ENCODE measurements at places on chromosomes 6 and 20. TPM values are rescaled to one million over a fixed set of nuclear protein-coding genes. Genes with fewer than 3 reads are reported as not detected.

RPRD1B gene
- total RNA-seq, result 12.7 TPM

NOTCH4 gene
- 0.96 TPM for total RNA-seq

RBM24 gene
- total RNA-seq, result 2.3 TPM

PSMB1 gene
- 437 TPM for total RNA-seq

CNKSR3 gene
- 8.7 TPM for total RNA-seq

HCK gene
- total RNA-seq, result 0.76 TPM

WFDC5 gene
- not detected for total RNA-seq

MBOAT1 gene
- 23.6 TPM for total RNA-seq

- no peak for DNase-seq
Observed at GRCh38 chr6:138371720-138372119, 6.0 kb upstream of the SMIM28 start.

DNA sequence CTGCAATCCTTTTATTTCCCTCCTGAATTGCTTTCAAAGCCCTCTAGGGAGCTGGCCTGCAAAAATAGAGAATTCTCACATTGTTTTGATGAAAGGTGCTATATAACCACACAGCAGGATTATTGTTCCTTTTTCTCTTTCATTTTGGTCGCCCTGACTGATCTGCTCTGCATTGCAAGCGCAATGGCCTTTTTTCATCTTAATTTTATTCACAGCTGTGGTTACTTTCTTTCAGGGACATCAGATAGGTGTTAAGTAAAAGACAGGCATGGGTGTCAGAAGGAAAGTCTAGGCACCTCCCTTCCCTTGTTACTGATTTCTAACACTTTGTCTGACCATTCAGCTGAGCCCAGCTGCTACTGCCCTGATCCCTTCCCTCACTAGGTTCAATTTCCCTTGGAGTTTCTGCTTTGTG lies 850.5 kb upstream of the MAP3K7 start:
- peak; percentile 11 for DNase-seq

DNA sequence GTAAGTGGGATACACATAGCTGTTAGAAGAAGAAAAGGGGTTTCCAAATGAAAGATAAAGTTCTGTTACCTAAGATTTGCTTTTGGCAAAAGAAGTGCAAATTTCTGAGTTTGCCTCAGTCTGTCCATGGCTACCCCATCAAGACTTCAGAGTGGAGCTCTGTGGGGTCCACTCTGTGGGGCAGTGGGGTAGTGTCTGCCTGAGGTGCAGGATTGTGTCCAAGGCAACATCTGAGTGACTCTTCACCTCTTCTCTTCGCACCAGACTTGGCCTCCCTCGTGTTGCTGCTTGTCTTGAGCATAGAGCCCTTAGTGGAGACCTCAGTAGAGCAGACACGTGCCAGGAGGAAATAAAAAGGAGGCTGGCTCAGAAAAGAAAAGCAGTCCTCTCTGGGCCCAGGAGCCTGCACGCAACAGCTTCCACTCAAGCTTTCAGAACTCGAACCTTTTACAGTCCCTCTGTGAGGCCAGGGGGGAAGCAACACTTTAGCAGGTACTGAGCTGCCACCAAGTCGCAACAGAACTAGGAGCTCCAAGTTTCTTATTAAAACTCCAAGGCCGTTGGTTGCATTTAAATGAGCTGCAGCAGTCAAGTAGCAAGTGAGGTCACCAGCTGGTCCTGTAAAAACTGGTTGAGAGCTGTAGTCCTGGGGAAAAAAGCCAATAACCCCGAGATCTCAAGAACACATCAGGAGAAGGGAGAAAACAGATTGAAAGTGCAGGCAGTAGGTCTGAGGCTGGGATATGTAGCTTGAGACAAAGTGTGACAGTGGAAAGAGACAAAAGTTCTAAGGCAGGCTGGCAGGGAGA lies 413.5 kb downstream of the CDC5L start:
- no peak for DNase-seq

DNA sequence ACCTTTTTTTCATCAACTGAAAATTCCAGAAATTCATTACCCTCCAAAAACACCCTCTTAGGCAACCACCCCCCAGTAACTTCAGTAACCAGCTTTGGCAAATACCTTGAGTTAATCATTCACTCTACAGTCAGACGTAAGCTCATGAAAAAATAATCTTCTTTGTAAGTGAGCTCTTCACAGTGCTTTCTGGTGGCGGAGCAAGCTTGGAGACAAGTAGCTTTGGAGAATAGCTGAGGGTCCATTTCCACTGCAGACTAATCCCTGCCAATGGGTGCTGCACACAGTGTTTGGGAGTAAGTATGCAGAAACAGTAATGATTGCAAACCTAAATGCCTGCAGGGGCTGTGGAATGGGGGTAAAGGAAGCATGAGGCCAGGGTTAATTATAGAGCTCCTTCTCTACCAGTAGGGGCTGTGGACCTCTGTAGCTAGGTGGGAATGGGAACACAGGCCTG lies 56.8 kb upstream of the HINT3 start:
- DNase-seq, result peak; percentile 8

GRCh38 chr6:77143659-77144447 lies 319.4 kb downstream of the HTR1B start:
- no peak for DNase-seq

DNA sequence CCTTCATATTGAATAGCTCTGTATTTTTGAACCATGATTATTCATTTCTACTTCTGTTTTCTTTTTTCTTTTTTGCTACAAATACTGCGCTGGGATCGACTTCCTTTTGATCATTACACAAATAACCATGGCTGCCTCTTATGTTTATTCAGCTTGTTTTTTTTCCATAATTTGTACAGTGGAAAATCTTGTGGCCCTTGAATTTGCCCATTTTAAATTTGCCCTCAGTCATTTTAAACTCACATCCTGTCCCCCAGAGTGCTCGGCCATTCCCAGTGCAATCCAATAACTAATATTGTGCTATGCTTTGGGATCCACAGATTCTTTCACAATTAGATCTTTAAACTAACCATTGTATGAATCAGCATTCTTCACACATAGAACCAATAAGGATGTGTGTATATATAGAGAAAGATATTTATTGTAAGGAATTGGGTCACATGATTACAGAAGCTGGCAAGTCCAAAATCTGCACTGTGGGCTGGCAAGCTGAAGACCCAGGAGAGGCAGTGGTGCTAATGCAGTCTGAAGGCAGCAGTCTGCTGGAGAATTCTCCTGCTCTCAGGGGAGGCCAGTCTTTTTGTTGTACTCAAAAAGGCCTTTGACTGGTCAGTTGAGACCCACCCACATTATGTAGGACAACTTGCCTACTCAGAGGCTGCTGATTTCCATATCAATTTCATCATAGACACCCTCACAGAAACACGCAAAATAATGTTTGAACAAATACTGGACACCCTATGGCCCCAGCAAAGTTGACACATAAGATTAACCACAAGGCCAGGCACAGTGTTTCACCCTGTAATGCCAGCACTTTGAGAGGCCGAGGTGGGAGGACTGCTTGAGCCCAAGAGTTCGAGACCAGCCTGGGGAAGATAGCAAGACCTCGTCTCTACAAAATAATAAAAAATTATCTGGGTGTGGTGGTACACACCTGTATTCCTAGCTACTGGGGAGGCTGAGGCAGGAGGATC lies 147.1 kb downstream of the MTHFD1L start:
- DNase-seq, result no peak

DNA sequence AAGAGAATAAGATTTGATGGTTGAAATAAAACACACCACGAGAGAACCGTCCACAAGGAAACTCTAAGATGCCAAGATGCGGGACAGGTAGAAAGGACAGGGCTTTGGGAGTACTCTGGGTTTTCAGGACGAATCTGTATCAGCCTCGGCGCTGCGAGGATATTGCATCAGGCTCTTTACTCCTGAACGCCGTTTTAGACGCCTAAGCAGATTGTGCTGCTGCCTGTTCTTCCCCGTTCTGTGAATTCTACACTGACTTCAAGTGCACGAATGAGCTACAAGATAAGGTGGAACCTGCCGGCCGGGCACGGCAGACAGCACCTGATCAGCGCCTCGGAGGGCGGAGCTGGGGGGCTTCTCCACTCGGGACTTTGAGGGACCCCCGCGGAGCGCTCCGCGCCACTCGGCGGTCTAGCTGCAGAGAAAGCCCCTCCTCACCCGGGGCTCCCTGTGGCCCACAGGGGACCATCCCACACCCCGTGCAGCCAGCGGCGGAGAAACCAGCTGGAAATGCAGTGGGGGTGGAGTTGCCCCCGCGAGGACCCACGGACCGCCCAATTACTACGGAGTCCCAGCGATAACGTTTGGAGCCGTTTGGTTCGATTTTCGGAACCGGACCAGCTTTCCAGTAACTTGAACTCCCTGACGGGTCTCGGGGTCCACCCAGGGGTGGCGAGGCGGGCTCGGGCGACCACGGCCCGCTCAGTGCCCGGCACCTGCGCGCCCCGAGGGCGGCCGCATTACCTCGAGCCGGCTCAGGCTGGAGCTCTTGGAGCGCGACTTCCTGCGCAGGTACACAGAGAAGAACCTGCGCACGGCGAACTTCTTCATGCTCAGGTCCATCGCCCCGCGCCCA lies 646 bp downstream of the RPS6KA2 start:
- peak; percentile 66 for DNase-seq

GRCh38 chr20:22684072-22684762 lies 99.8 kb upstream of the FOXA2 start:
- peak; percentile 74 for DNase-seq

- DNase-seq, result no peak
Observed at GRCh38 chr20:37291724-37292126, 2.3 kb downstream of the MANBAL start.

DNA sequence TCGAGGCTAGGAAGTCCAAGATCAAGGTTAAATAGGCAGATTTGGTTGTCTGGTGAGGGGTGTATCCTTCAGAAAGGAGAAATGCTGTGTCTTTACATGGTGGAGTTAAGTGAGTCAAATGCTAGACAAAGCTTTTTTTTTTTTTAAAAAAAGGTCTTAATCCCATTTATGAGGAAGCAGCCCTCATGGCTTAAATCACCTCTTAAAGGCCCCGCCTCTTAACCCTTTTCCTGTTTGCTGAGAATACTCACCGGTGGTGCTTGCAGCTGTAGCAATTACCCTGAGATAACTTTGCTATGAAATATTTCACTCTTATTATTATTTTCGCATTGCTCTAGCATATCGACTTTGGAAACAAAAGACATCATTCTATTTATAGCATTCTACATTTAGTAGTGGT lies 30.8 kb downstream of the FBXO30 start:
- DNase-seq, result no peak

DNA sequence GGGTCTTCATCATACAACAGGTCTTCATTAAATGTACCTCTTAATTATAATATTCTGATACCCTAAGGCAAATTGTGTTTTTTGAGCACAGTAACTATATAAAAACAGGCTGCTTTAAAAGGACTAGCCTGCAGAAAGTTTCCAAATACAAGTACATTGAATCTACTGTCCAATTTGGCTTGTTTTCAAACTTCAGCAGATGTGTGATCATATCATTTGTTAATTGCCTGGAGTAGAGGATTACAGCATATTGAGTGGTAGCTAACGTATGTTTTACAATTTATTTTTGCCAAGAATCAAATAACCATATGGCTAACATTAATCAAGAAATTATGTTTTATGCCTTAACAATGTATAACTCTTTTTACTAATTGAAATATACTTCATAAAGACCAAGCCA lies 12.6 kb downstream of the TINAG start:
- no peak for DNase-seq

DNA sequence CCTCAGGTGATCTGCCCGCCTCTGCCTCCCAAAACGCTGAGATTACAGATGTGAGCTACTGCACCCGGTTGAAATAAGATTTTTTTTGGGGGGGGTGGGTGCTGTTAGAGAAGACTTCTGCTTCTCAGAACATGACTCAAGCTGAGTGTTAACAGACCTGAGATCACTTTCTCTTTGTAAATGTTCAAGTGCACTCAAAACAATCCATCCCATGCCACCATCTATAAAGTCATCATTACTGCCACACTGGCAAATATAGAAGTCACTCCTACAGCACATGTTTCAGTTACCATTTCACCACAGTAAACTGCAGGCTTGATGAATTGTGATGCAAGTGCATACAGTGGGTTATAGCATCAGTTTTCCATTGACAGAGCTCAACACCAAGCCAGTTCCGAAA lies 9.0 kb downstream of the VPS16 start:
- no peak for DNase-seq

GRCh38 chr20:11350126-11351005 lies 567.3 kb upstream of the BTBD3 start:
- DNase-seq, result no peak

DNA sequence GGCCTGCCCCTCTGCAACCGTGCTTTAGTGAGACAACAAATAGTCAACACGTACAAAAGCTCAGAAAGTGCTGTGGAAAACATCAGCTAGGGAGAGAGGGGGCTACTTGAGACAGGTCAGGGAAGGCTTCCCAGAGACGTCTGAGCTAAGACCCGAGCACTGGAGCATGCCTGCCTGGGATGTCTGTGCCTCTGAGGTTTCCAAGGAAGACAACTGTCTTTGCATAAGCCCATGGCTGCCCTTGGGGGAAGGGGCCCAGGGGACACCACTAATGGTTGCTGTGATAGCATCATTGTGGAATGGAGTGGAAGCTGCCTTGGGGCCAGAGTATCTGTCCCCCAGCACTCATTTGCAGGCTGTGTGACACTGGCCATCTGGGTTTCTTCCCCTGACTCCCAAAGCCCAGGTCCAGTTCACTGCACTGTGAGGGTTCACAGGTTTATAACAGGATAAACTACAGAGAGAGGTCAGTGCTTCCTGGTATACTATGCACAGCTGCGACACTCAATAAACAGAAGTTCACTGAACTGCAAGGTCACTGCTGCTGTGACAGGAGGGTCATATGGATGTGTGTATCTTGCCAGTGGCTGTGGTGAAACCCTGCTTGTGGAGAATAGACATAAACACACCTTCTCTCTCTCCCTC lies 1.5 kb upstream of the ARFGEF2 start:
- no peak for DNase-seq

DNA sequence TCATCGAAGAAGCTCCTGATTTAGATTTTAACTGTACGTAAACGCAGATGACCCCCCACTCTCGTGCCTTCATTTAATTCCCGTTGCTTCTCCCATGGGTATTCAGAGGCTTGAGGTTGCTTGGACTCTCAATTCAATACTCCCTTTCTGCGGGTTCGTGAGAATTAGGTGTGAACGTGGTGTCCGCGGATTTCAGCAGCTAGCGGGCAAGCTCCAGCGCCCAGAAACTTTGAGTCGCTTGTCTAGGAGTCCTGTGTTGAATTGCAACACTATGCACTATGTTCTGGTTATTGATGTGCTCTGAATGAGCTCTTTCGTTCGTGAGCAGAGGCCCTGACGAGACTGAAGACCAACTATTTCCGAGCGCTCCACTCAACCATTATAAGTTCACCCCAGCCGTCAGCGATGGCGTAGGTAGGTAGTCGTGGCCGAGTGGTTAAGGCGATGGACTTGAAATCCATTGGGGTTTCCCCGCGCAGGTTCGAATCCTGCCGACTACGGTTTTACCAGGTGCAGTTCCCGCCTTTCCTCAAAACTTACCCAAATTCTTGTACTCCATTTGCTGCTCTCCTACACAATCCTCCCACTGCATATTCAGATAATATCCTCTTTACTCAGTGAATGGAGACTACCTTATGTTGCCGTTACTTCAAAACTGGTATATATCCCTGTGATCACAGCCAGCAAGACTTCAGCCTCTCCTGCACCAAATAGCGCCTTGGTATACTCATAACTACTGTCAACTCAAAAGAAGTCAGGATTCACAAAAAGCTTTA lies 72.6 kb upstream of the ZNF184 start:
- DNase-seq, result peak; percentile 46

- no peak for DNase-seq
Observed at GRCh38 chr6:71079677-71080076, 122.8 kb upstream of the B3GAT2 start.

- DNase-seq, result no peak
Observed at GRCh38 chr6:25138934-25139415, 140.2 kb upstream of the CARMIL1 start.

Data from H7 (cell line).